NCI-H1417 treated with DMSO at 0.1 percent for 48 hours (cell line): ENCODE measurements at places on chromosomes 7 and 10.

DNA sequence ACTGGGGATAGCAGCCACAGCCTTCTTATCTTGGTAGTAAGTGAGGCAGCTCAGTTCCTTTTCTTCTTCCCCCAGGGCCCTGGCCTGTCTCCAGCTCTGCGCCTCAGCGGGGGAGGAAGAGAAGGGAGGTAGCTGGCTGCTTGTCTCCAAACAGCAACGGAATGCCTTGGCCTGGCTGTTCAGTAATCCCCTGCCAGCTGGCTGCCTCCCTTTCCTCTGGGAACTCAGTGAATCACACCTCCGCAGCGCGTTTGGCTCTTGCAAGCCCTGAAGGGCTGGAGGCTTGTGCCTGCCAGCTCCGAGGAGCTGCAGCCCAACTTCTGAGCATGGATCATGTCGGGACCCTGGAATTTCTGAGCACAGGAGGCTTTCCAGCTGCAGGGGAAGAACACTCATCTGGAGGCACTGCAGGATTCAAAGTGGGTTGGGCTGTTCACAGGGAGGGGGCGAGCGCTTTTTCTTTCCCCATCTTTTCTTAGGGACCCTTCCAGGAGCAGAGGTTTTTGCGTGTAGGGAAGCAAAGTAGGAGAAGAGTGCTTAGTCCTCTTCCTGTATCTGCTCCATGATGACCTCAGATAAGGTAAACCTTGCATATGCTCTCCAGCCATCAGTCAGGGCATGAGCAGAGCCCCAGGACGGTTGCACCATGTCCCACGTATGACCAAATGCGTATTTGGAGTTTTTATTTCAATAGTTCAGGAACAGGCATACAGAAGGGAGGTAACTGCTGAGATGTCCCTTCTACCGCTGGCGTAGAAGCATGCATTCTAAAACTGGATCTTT, 253.2 kb upstream of the INHBA start:
- no peak for DNase-seq

DNA sequence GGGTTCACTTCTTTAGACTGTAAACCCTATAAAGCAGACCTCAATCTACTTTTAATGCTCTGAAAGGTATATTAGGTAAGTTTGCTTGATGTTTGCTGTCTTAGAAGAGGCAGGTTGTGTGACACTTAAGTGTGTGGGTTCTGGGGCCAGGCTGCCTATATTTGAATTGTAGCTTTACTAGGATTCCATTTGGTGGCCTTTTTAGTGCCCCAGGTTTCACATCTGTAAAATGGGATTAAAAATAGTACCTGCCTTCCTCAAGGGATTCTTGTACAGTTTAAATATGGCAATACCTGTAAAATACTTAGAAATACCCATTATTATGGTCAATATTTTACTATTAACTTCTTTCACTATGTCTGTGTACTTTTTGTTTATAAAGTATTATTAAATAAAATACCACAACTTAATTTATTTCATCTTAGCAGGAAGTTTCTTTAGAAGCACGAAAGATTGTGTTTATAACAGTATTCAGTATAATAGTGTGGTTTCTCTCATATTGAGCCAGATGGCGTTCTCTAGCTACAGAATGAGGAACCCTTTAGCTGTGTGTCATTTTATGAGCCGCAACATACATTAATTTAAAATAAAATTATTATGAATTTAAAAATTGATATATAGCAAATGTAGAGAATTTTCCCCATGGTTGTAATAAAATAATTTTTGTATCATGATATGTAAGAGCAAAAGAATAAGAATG, 94.2 kb downstream of the CDK14 start:
- no peak for DNase-seq

- DNase-seq = no peak
Observed at GRCh38 chr10:78139341-78139740, 105.7 kb downstream of the RPS24 start.

DNA sequence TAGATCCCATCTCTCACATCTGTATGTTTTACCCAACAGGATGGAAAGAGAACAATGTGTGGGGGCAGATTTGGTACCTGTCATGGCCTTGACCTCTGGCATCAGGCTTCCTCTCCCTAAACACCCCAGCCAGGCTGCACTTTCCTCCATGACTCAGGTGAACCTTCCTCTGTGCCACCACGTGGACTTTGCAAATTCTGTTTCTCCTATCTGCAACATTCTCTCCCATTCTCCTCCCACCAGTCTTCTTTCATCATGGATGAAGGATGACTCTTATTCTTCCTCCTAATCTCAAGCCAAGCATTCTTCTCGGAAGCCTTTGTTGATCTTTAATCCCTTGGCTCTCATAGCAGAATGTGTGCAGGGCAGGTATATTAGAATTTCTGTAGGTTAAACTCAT, 355.4 kb downstream of the KCNMA1 start:
- no peak for DNase-seq

DNA sequence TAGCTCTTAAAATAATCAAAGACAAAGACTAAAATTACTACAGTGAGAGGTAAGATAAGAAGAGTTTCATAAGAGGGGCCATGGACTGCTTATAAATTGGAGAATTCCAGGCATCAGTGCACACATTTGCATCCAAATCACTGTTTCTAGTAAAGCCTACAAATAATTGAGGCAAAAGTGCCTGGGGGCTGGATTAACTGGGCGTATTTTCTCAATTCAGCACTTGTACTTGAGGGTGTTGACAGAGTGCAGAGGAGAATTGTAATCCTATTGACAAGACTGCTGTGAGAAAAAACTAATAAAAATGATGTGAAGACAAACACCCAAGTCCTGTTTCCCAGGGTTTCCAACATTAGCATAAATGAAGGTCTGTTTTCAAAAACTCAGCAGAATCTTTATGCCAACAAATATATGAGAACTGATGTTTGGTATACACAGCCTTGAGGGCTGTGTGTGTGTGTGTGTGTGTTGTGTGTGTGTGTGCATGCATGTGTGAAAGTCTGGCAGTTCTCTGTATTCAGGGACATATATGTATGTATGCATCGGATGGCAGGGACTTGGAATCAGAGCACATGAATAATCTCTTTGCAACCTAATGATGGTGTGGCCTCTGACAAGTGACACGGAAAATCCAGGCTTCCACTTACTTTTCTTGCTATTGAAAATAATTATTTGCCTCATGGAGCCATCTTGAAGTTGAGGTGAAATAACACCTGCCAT, 182.1 kb upstream of the CDC14C start:
- peak; percentile 92 for DNase-seq

DNA sequence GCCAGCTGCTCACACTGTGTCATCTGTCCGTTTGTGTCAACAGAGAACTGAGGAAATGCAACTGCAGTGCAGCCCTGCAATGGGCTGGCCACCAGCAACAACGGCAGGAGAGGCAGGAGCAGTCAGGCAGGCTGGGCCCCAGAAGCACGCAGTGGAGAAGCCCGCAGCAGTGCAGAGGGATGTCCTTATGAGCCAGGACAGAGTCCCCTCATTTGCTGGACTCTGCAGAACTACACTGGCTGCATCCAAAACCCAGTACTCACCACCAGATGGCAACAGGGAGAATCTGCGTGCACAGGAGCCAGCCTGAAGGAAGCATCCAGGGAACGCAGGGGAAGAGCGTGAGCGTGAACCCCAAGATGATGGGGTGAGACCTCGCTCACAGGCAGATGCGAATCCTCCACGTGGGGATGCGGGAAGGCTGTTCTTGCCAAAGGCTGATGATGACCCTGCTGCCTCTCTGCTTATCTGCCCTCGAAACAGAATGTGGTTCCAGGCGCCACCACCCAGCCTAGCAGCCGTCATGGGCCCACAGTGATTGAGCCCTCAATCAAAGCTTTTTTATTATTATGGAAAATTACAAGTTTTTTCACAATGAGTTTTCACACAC, 232.1 kb downstream of the PTPRN2 start:
- no peak for DNase-seq

- DNase-seq = no peak
Observed at GRCh38 chr10:52313933-52314821, at the start of gene DKK1. Gene DKK1 (plus strand): TSS chr10:52314281. CDS start chr10:52314435, 154 bp downstream.

GRCh38 chr7:2811476-2812113, 32.5 kb downstream of the GNA12 start:
- no peak for DNase-seq

DNA sequence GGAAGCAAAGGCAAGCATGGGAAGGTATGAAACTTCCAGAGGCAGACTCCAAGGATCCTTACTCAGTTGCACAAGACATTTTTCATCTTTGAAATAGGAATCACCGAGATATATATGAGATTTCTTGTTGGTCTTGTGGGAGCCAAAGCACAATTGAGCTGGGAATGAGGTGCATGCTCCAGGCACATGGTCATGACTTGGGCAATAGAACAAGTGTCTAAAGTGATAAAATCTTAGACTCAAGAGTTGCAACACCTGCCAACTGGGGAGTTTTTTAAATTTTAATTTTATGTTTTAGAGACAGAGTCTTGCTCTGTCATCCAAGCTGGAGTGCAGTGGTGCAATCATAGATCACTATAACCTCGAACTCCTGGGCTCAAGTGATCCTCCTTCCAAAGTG, 169.5 kb upstream of the ADCY1 start:
- DNase-seq = no peak

GRCh38 chr10:38038107-38038931, 27.8 kb downstream of the ZNF33A start:
- no peak for DNase-seq

DNA sequence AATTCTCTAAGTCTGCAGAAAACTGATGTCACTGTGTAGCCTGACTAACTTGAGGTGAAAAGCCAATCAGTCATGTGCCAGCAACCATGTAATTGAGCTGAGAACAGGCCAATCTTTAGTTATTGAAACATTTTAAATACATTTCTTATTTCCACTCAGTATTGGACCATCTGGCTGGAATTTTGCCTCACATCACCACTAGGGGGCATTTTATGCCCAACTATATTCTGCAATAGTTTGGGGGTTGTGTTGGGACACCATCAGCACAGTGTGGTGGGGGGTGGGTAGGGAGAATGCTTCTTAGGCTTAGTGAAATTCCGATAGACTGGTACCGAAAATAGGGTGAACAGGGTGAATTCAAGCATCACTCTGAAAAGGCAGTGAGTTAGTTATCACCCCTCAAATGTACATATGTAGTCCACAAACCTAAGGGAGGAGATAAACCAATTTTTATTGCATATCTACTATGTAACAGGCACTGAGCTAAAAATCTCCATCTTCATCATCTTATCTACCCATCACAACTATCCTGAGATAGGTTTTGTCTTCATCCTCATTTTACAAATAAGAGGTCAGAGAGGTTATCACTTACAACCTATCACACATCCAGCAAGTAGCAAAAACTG, 17.8 kb downstream of the NPSR1 start:
- DNase-seq = no peak

DNA sequence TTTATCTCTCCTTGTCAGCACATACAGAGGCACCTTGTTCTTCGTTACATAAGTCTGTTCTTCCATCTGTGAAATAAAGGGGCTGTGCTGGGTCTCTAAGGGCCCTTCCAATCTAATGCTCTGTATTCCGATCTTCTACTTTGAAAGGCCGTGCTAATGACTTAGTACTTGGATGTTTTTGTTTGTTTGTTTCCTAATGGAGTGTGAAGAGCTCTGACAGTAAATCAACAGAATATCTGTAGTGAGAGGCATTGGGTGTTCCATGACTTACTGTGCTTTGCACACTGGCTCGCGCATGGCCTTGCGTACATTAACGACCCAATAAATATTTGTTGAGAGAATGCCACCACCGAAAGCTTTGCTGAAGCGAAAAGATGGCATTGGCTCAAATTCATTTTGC, 162.1 kb downstream of the CHN2 start:
- no peak for DNase-seq
